SHP77 treated with DMSO at 0.1 percent for 48 hours (cell line): ENCODE measurements at places on chromosomes 4 and X.

DNA sequence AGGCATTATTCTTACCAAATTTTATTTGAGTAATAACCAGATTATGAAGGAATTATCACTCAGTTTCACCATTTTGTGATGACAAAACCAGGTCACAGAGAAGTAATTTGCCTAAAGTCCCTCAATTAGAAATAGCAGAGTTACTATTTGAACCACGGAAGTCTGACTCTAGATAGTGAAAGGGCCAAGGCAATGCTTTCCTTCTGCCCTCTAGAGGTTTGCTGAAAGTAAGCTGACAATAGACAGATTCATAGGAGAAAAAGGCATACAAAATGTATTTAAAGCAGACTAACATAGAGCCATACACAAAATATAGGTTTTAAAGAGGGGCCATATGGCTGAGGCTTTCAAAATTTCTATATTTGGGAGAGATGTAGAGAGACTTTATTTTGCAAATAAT is 43.1 kb downstream of the CXXC4 start:
- no peak for DNase-seq

DNA sequence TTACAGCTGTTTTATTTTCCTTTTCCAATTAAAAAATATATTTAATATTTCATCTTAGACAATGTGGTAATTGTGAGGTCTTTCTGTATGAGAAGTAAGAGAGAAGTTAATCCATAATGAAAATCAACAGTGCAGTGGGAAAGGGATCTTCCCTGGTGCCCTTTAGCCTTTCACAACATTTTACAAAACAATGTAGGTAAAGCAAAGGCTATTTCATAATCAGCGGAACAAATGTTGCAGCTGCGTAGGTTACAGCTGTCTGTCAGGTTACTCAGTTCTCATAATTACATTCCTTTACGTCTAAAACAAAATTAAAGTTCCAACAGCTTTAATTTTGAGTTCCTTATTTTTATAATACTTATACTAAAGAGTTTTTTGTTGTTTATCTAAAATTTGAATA is 22.8 kb upstream of the VCX3A start:
- DNase-seq, result no peak

- no peak for DNase-seq
Measured at GRCh38 chr4:131441004-131441688, 1707.9 kb upstream of the PCDH10 start.

- DNase-seq, result no peak
Measured at GRCh38 chrX:100294965-100295364, 115.1 kb downstream of the PCDH19 start.

- DNase-seq, result no peak
Measured at GRCh38 chr4:48343551-48343950, 2.2 kb downstream of the SLAIN2 start.

DNA sequence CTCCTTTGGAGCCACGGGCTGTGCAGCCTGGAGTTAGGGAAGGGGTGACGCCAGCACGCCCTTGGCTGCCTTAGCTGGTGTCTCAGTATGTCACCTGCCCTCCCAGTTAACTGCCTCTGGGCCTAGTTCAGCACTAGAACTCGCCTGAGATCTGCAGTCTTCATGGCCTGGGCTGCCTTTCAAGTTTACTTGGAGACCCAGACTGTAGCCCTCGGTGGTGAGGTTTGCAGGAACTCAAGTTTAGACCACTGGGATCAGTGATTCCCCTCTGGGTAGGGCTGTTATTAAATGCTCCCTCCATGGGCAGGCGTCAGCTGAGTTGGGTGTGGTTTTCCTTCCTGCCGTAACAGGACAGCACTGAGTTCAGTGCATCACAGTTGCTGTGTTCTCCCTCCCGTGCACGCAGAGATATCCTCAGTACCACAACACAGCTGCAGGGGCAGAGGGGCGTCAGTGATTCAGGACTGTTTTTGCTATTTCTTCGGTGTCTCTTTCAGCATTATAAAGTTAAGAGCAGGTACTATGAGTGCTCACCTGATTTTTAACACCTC is 30.5 kb downstream of the PLAC8 start:
- DNase-seq, result no peak

GRCh38 chrX:97109730-97110129 is 226.0 kb downstream of the RPA4 start:
- no peak for DNase-seq

GRCh38 chr4:8548731-8549351 is 31.4 kb upstream of the GPR78 start:
- no peak for DNase-seq

GRCh38 chr4:47731182-47731581 is 106.7 kb downstream of the CORIN start:
- no peak for DNase-seq

DNA sequence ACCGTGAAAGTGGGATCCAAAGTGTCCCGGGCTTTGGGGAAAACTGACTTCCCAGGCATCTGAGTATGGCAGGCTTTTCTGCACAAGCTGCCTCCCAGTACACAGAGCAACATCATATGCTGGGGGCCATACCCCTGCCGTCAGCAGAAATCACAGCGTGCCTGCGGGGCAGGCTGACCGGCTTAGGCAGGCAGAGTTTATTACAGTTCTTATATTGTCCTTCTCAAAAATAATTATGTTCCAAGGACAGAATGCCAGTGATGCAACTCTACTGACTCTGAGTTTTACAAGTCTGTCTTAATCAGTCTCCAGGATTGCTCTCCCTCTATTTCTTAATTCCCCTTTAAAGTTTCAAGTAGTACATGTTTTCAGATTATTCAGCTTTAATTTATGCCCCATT is 37.0 kb downstream of the IL21 start:
- no peak for DNase-seq

- DNase-seq, result peak; percentile 40
Measured at GRCh38 chrX:154396973-154397887, 947 bp upstream of the RPL10 start.

- no peak for DNase-seq
Measured at GRCh38 chr4:2733001-2733843, 22.9 kb downstream of the TNIP2 start.

GRCh38 chrX:33923262-33923661 is 208.9 kb downstream of the FAM47A start:
- DNase-seq, result no peak

- DNase-seq, result no peak
Measured at GRCh38 chr4:148025981-148026380, 294.1 kb downstream of the ARHGAP10 start.
